ENCODE measurements at places on chromosomes 3 and 15.

DNA sequence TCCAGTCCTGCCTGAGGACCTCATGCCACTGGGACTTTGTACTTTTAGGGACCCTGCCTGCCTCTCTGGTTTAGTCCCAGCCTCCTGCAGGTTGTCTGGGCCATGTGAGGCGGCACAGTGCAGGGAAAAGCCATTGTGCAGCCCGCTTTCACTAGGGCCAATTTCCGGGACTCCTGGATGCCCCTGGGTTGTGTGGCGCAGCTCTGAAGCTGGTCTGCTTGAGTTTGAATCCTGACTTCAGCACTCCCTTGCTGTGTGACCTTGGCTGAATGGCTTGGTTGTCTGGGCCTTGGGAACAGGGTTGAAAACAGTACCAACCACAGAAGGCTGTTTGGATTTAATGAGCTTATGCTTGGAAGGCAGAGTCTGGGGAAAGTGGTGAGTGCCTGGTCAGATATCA is 8.3 kb downstream of the TEX264 start:
- no peak for DNase-seq

GRCh38 chr3:3031326-3031725 is 78.8 kb downstream of the IL5RA start:
- DNase-seq: no peak

DNA sequence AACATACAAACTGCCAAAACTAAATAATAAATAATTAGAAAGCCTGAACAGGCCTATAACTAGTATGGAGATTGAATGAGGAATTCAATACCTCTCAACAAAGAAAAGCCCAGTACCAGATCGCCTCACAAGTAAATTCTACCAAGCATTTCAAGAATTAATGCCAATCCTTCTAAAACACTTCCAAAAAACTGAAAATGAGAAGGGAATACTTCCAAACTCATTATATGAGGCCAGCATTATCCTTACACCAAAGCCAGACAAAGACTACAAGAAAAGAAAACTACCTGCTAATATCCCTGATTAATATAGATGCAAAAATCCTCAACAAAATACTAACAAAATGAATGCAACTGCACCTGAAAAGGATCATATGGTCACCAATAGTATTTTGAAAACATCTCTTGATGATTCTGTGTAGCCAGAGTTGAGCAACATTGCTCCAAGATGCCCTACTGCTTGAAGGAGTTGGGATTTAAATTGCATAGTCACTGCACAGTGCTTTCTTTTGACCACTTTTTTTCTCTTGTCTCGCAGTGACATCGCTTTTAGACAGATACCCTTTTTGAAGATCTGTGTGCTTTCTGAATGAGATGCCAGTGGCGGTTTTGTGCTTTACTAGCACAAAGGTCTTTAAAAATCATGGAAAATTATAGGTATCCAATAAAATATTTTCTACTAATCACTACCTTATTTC is 487.2 kb upstream of the RASGRP1 start:
- no peak for DNase-seq

DNA sequence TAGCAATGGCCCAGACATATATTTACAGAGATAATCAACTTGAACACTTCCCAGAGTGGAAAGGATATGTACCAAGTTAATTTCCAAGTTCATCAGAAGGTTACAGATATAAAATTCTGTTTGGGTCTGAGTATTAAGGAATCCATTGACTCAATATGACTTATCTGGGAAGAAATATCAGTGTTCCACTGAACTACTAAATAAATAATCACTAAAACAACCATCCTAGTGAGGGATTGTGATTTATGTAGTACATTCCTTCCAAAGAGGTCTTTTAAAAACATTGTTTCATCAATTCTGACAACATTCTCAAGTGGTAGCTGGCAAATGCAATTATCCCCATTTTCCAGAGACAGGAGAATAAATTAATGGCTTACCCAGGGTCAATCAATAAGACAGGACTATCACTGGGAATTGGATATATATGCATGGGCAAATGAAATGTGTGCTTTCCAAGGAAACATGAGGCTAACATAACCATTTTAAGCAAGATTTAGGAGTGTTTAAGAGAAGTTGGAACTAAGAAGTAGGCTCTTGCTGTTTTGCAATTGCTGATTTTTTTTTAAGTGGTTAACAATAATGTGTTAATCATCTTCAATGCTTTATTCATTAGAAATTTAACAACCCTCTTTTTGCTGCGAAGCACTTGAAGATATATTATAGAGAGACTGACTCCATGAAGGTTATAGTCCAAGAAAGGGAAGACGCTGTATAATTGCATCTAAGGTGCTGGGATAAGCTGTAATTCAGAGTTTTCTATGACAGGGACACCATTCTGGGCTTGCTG is 37.9 kb downstream of the SLC9A9 start:
- no peak for DNase-seq

DNA sequence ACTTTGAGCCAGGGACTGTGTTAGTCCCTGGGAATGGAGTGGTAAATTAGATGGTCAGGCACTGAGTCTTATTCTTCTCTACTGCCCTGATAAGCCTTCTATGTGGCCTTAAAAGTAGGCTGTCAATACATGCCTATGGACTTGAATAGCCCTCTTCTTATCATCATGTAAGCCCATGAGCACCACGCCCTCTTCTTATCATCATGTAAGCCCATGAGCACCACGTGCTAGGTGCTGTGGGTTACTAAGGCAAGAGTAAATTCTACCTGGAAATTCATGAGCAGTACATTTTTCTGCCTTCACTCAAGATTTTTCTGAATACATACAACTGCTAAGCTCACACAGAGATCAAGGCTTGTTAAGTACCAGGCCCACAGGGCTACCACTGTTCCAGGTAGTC is 68.5 kb downstream of the DHX30 start:
- DNase-seq: no peak

- DNase-seq: no peak
Measured at GRCh38 chr3:139291276-139292051, 52.4 kb upstream of the MRPS22 start.

DNA sequence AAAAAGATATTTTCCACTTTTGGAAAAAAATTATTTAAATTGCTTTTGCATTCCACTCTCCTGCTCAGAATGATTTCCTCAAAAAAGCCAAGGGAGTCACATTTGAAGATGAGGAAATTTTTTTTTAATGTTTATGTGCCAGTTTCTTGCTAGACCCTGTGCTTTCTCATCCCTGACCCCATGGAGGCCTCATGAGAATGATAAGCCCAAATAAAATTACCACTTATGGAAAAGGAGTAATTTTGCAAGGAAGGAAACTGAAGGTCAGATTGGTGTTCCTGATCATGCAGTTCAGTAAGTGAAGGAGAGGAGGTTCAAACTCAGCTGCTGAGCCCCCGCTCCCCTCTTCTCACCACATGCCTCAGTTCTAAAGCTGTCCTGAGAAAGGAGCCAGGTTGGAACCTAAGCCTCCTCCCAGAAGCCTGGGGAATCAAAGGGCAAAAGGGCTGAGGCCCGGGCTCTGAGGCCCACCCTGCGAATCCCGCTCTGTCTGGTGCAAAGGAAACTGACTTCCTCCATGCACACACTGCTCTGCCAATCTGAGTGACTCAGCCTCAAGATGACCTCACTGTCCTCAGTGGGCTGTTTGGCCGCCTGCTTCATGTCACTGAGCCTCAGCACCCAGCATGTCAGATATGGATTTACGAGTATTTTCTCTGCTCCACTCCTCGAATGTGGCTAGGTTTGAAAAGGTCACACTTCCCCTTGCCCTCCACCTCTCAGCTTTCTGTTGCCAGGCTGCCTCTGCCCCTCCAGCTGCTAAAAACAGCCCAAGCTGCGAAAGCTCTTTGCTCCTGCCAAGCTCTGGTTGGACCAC is 56.9 kb upstream of the FLNB start:
- no peak for DNase-seq

Measured in activated CD4-positive, alpha-beta T cell treated with anti-CD3 and anti-CD28 coated beads for 24 hours (primary cell).